ENCODE measurements at places on chromosomes 3 and 15.
A peak's percentile ranks its signal among the peaks of the same experiment; 100 is the strongest.

- peak; percentile 47 for DNase-seq
Measured at GRCh38 chr3:72191209-72191960, 406.4 kb upstream of the PROK2 start.

- DNase-seq: no peak
Measured at GRCh38 chr3:9761919-9762318, 7.8 kb downstream of the CAMK1 start.

DNA sequence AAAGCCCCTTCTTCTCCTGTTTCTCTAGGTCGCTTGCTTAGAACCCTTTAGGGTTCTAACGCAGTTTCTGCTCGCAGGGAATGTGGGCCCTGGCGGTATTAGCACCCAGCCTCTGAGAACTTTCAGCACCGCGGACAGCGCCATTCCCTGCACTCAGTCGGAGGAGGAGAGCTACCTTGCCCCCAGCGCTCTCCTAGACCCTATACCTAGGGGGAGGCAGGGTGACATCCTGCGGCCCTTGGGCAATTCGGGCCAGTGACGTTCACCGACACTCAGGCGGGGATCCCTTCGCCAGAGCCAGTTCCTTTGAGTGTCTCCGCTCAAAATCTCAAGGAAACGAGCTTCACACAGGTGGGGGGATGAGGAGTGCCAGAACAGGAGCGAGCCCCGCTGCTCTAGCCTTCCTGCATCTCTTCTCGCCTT lies 1.3 kb downstream of the SLC7A14 start:
- peak; percentile 68 for DNase-seq

GRCh38 chr3:12229896-12230295 lies 59.0 kb upstream of the PPARG start:
- no peak for DNase-seq

DNA sequence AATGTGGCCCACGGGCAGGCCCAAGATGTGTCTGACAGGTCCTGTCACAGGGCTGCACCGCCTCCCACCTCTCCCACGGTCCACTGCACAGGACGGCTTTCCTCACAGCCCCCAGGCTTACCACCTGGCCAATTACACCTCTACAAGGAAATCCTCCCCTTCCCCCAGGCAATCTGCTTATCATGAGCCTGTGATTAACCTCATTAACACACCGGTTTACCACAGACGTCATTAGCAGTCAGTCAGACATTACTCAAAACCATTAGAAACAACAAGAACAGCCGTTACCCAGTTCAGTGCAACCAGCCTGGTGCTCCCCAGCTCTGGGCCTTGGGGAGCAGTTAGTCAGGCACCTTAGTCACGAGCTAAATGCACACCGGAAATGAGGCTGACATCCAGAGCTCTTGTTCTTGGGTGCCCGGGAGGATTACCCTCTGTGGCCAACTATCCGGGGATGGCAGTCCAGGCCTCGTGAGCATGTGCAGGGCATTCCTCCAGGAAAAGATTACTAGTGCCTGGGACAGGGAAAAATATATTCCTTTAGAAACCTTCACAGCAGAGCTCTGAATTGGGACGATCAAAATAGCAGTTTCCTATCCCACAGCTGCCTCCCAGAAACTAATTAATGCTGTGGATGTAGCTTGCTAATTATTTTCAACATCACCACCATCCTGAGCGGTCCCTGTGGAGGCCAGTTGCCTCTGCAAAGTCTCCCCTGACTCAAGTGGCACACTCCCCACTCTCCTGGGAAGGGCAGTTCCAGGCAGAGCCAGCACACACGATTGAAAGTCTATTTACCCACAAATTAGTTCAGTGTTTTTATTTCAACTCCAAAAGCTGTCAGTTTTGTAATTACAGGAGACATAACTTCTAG lies 117.4 kb upstream of the ZBED2 start:
- DNase-seq: no peak

GRCh38 chr3:2578560-2578959 lies 479.9 kb downstream of the CNTN4 start:
- DNase-seq: no peak

GRCh38 chr3:58090351-58090750 lies 82.1 kb downstream of the FLNB start:
- DNase-seq: no peak

DNA sequence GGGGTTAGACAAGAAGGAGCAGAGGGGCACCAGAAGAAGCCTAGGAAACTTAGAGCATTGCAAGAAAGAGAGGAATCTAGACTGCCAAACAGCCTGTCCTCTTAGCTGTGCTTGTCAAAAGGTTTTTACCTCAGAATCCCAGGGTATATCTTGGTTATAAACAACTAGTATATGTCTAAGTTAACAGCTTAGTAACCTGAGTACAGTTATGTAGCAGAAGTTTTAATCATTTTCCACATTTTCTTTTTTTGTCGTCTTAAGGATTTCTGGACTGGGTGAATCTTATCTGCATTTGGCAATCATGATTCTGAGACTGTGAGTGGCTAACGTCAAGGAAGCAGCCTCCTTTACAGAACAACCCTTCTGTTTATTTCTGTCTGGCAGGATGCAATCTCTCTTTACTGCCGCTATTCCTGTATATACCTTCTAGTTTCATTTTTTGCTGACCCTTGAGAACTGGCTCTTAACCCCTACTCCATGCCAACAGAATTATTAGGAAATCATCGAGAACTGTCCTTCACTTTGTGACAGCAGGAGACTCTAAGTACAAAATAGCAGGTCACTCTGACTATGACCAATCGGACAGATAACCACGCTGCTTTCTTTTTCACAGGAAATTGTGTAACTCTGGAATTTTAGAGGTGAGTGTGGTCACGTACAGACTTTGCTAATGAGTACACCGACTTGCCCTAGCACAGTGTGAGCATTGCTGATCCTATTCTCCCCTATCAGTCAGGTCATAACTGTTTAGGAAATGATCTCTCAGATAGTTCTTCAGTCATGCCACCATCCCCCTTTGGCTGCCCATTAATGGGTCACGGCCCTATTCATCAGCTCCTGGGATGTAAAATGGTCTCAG lies 3.3 kb upstream of the CP start:
- DNase-seq: peak; percentile 74

GRCh38 chr15:89409184-89410038 lies 74.8 kb upstream of the POLG start:
- no peak for DNase-seq

Data from cardiac fibroblast (primary cell).